Thymus (tissue), 14 donors: ENCODE measurements at places on chromosomes 11 and 22. TPM values are rescaled to one million over a fixed set of nuclear protein-coding genes. Genes with fewer than 3 reads are reported as not detected.

GRCh38 chr22:17779286-17780115 lies 5.2 kb upstream of the BID start:
- no peak for DNase-seq

DNA sequence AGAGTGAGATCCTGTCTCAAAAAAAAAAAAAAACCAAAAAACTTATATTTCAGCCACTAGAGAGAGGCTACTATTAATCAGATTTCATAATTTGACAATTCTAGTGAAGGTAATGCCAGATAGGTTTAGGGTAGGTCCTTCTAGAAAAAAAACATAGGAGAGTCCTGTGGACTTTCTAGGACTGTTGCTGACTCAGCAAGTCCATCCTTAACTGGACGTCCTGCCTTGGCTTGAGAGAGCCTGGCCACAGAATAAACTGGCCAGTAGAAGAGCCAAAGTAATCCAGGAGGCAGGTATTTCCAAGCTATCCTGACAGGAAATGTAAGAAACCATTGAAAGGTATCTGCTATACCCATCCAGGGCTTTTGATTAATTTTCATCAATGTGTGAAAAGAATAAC lies 64.6 kb downstream of the TRIM44 start:
- no peak for DNase-seq

GRCh38 chr11:78444726-78445125 lies 27.1 kb upstream of the GAB2 start:
- DNase-seq = no peak

Gene SIAE
- 13.4 TPM for polyA plus RNA-seq

DNA sequence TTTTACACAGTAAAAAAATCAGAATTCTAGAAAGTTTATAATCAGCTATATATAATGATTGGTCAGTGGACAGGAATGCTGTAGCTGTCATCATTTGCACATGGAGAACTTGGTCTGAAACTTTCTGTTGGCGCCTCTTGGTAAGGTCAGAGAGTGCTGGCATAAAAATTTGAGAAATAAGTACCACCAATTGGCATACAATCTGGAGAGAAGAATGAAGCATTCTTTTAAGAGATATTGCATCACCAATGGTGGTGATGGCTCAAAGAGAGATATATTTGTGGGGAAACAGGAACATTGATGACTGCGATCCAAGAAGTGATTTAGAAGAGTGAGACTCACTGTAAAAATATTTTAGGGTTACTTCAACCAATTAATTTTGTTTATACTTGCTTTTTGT lies 19.8 kb upstream of the OOSP1 start:
- no peak for DNase-seq

DNA sequence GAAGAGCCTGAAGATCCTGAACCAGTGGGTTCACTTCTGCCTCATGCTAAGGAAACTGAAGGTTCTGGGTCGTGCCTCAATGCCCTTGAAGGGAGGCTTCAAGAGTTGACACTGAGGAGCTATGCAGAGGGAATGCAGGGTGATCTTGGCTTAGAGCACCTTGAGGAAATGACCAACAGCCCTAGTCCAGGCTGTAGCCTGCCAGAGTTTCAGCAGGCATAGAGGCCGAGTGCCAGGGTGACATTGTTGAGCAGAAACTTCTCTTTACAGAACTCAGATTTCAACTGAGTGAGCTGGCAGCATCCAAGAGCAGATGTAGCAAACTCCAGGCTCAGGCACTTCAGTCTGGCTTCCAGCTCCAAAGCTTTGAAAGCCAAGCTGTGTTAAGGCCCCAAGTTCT lies 23.1 kb upstream of the CAPRIN1 start:
- DNase-seq = no peak

- no peak for DNase-seq
These were observed 6.7 kb downstream of the SUSD2 start for GRCh38 chr22:24187731-24188644.

DNA sequence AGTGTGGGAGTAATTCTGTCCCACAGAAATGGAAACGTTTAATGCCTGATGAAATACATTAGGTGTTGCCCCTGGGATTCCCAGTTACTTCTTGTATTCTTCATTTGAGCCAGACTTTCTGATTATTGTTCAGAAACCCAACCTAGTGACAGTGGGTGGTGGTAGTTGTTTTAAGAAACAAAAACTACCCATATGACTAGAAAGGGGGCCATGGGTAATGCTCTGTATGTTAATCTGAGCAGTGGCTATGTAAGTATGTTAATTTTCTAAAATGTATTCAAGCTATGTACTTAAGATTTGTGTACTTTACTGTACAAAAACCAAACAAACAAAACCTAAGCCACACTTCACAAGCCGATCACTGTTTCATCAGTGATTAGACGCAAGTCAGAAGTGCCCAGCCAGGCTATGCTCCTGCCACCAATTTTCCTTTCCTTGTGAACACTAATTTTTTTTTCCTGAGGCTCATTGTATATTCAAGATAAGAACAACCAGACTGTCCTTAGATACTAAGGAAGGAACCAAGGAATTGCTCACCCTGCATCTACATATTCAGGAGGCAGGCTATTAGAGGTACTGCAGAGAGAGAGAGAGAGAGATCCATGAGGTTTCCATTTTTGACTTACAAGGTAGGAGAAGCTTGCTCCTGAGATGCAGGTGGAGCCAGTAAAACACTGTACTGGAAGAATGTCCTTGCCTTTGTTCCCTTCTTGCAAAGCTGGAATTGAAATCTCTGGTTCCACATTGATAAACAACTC lies 122.7 kb downstream of the DBX1 start:
- no peak for DNase-seq

DNA sequence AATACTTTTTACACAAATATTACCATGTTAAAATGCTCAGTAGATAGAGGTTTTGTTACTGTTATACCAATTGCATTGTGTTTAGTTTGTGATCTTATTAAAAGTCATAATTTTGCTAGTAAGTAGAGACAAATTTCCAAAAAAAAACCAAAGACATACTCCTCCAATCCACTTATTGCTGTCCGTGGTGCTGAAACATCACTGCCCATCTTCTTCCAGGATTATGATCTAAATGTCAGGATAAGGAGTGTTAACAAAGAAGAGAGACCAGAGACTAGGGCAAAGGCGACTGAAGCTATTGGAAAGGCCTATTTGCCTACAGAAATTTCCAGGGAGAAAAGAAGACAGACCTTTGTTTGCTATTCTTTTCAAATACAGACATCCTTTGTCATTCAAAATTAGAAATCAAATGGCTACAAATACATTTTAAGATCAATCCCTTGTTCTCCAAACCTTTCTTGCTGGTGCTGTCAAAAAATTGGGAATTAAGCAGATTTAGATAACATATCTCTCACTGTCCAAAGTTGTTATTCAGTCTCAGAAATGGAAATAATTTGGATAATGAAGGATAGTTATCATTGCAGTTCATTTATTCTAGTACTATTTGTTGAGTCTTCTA lies 199.7 kb downstream of the C11orf91 start:
- DNase-seq = no peak

- DNase-seq = no peak
These were observed 421.6 kb downstream of the METTL15 start for GRCh38 chr11:28529540-28530410.

Gene CASTOR1
- polyA plus RNA-seq = 19.6 TPM

- DNase-seq = no peak
These were observed 87.0 kb upstream of the THY1 start for GRCh38 chr11:119509969-119510401.

Gene CASP4
- 95.6 TPM for polyA plus RNA-seq

DNA sequence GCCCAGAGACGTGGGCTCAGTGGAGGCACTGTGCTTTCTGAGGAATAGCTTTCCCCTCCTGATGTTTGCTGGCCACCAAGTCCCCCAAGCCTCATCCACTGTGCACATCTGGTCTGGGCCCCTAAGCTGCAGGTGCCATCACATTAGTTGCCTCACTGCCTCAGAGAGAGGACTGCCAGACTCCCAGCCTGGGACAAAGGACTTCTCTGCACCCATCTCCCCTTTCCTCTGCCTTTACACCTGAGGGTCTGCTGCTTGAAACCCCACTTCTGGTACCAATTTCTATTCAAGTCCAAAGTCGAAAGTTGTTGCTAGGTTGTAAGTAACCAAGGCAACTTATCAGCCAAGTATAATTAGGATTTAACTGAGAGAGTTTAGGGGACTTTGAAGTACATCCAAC lies 3.7 kb upstream of the LZTR1 start:
- DNase-seq = no peak

Gene LINC01488
- 0.07 TPM for polyA plus RNA-seq
